ENCODE measurements at places on chromosomes 1 and 21. TPM values are rescaled to one million over a fixed set of nuclear protein-coding genes. Genes with fewer than 3 reads are reported as not detected.
A peak's percentile ranks its signal among the peaks of the same experiment; 100 is the strongest.

- no peak for DNase-seq
These were observed 27.0 kb downstream of the ANKRD13C start for GRCh38 chr1:70327306-70328076.

GRCh38 chr1:156654700-156655099, 12.8 kb downstream of the BCAN start:
- no peak for DNase-seq

MROH7 gene
- polyA plus RNA-seq = 0.48 TPM

- no peak for DNase-seq
These were observed 180.6 kb upstream of the EDN2 start for GRCh38 chr1:41664861-41665640.

AXDND1 gene
- polyA plus RNA-seq = 0.09 TPM

DNA sequence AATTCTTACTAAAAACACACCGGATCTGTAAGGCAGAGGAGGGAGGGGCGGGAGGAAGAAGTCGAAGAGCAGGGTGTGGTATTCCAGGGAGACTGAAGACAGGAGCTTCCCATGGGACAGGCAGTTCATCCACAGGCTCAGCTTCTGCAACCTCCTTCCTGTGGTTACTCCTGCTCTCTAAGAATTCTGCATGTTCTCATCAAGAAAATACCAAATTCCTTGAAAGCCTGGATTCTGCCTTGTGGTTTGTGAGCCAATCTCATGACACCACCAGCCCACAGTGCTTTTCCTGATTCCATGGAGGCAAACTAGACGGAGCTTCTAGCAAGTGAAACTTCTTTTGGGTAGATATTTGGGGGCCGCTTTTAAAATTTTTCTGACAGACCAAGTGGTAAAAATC, 1.1 kb upstream of the ST6GALNAC3 start:
- DNase-seq = no peak

ACTL8 gene
- not detected for polyA plus RNA-seq

RAD54L gene
- polyA plus RNA-seq = not detected

GRCh38 chr21:39238275-39238674, 55.0 kb upstream of the PSMG1 start:
- no peak for DNase-seq

- DNase-seq = no peak
These were observed 228.4 kb downstream of the TM2D1 start for GRCh38 chr1:61496501-61496900.

DNA sequence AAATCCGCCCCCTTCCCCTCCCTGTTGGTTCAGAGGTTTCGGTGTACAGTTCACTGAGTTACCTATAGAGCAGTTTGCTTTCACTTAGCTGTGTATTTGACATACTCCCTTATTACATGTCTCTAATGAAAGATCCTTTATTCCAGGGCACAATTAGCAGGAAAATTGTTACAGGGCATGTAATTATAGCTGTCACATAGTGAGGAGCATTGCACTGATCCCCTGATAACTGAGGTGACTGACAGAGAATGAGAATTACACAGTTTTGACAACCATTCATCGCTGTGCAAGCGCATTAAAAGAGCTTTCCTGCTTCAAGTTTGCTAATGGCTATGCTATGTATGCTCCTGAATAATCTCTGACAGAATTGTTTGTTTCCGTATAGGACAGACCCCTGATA, 26.9 kb downstream of the DAP3 start:
- no peak for DNase-seq

DTL gene
- 0.23 TPM for polyA plus RNA-seq

DNA sequence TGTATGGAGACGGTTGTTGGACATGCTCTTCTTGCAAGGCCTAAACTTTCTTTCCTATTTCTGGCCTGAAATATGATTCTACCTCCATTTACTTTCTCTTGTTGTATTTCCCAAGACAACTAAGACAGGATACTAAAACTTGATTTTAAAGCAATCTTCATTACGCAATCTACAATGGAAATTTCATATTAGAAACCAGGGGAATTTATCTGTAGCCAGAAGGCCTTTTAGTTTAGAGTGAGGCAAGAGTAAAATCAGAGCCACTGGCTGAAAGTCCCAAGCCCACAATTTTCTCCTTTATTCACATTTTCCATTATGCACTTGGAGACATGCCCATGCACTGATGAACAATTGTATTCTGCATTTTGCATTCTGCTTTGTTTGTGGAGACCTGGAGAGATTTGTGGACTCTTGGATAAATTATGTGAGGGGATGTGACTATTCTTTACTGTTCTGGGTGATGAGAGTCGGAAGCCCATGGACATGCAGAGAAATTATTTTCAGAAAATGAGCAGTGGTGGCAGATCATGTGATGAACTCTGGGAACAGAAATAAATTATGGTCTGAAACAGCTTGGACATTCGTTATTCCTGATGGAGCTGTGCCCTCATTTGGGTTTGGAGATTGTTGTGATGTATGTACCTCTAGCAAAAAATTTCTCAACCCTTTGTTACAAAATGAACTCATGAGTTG, 336.8 kb downstream of the SEC16B start:
- DNase-seq = no peak

- DNase-seq = no peak
These were observed 9.6 kb upstream of the DUSP12 start for GRCh38 chr1:161739865-161740566.

OMA1 gene
- 9.8 TPM for polyA plus RNA-seq

PDPN gene
- 18.6 TPM for polyA plus RNA-seq

- no peak for DNase-seq
These were observed 12.2 kb downstream of the DSTYK start for GRCh38 chr1:205199090-205199930.

FYB2 gene
- polyA plus RNA-seq = 0.48 TPM

DNA sequence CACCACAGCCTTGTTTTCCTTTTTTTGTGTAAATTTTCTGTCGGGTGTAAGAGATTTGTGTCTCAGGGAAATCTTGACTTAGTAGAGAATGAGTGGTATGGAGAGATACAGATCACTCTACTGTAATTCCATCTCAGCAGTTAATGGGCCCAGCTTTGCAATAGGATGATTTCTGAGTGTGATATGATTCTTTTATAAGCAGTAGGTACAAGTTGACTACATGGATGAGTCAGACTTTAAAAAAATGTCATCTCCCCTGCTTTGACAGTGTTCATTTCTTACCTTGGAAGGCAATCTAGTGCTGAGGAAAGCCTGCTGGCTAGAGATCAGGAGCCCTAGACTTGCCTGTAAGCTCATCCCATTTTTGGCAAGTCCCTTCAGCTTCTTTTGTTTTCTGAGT, 261.9 kb downstream of the RYR2 start:
- DNase-seq = no peak

DNA sequence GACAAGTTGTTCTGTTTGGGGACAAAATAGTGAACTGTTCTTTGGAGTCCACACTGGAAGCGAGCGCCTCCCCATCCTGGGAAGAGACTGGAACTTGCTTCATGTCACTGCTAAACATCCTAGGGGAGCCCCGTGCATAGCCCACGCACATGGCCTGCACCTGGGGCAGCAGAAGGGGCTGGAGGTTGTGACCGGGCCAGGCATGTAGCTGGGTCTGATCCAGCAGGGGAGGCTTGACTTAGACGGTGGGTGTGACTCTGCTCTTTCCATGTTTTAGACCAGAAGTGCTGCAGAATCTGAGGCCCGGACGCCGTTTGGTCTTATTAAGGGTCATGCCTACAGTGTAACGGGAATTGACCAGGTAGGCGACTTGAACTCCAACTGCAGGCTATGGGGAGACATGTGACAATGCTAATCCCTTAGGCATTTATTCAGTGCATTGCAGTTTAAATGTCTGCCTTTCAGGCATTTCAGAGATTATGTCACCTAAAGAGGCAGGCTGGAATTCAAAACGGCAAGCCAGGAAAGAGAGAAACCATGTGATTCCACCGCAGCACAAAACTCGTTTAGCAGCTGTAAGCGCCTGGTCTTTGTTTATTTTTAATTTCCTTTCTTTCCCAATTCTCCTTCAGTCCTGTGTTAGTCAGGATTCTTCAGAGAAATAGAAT, 21.8 kb downstream of the CAPN9 start:
- DNase-seq = no peak

DNA sequence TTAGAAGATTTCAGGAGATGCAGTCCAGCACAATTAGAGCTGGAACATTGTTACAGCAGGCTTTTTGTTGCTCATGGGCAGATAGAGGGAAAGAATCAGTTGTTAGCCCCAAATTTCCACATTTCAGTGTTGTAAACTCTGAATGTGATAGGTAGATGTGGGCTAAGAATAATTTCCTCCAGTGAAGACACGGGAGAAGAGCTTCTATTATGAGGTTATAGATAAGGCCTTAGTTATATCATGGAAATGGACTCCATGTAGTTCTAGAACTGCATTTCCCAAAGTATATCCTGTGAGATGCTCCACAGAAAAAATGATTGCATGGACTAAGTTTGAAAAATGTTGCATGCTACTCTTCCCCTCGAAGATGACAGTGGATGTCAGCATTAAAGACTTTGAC, 64.9 kb downstream of the PRKAA2 start:
- no peak for DNase-seq

GRCh38 chr21:17679002-17679600, 66.4 kb upstream of the BTG3 start:
- DNase-seq = no peak

DNA sequence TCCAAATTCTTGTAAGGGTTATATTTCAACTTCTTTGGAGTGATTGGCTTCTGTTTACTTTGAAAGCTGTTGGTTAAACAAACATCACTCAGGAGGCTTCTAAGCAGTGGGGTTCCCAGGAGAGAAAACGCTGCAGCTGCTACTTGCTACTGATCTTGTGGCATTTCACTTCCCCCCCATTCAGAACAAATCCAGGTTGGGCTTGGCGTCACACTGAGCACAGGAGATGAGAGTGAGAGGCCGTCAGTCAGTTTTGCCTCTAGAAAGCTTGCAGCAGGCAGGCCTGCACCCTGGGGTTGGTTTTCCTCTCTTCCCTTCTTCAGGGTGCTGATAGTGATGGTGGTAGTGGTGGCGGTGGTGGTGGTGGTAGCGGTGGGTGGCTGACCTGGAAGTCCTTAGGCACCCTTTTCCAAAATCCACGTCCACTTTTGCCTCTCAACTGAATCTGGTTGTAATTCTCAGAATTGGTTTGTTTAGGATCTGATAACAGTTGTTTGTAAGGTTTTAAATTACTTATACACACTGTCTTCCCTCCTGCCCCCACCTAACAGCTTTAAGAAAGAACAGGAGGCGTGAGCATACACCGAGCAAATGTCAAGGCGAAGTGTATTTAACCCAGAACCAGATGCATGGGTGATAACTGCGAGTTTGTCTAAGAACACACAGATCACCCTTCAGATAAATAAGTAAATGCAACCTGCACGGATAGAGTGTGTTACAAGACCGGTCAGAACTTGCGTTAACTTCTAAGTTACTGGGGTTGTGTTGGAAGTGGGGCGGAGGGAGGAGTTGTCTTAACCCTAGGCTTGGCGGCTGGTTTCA, 3.2 kb upstream of the PROX1 start:
- no peak for DNase-seq

GRCh38 chr1:119108988-119109387, 31.5 kb downstream of the WARS2 start:
- DNase-seq = no peak

AIRE gene
- 0.01 TPM for polyA plus RNA-seq

HLX gene
- polyA plus RNA-seq = 4.3 TPM

DNA sequence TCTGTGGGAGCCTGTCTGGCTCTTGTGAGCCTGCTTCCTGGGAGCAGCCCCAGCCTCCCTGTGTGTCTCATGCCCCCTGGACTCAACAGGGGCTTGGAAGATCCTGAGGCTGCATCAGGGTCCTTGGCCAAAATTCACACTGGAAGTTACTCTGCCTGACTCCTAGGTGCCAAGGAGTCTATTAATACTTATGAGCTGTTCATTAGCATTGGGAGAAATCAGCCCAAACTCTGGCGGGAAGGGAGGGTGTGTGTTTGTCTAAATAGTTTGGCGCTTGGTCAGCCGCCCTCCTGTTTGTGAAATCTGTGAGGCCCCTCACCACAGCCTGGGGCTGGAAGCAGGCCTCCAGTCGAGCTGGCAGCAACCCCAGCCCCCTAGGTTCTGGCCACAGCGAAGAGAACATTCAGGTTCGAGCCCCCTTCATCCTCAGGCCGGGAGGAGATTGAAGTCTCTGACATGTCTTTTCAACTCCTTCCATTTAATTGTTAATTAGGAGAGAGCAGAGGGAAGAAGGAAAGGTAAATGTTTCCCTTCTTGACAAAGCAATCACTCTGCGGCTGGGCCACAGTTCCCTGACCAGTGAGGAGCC, 82.1 kb upstream of the F3 start:
- DNase-seq = no peak

DNA sequence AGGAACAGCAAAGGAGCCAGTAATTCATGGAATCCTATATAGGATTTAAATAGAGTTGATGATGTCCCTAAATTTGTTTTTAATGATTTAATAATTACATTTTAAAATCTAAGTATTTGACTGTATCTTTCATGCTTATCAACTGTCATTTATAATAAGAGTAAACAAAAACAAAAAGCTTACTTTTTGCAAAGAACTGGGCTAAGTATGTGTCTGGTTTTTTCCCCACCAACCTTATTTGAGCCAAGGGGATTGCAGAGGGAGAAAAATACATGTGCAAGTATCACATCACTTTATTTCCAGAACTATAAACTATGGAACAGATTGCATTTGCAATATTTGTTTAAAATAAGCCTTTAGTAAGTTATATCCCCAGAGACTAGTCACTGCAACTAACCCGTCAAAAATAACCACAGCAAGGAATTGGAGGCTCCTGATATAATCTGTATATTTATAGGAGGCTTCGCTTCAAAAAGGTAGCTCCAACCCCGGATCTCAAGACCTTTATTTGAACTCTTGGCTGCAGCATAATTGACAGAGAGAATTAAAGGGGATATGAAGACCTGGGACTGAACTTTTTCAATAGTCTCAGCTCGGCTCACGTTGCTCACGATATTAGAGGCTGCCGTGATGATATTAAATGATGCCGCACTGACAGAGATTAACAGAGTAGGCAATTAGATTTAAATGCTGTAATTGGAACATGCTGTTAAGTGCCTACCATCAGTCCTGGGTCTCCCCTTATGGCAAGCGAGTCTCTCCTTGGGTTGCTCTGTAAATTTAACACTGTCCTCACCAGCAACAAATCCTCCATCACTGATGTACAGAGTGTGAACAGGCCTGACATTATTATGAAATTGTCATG, 329.1 kb upstream of the NFIA start:
- DNase-seq = no peak

GRCh38 chr1:30036666-30037065, 686.7 kb downstream of the MATN1 start:
- DNase-seq = no peak

- no peak for DNase-seq
These were observed 7.1 kb upstream of the SLC2A7 start for GRCh38 chr1:9033363-9033762.

- DNase-seq = no peak
These were observed 160.9 kb upstream of the VAMP3 start for GRCh38 chr1:7610106-7610731.

- no peak for DNase-seq
These were observed 184.2 kb downstream of the MATN1 start for GRCh38 chr1:30538993-30539867.

- no peak for DNase-seq
These were observed 342.4 kb downstream of the VAV3 start for GRCh38 chr1:107622535-107622934.

- DNase-seq = peak; percentile 59
These were observed 42.3 kb downstream of the LACTBL1 start for GRCh38 chr1:22930240-22930912.
